CD4-positive, alpha-beta T cell treated with Interleukin-1 beta for 1 hour (primary cell): ENCODE measurements at places on chromosomes 5 and 9.

- DNase-seq, result no peak
Measured at GRCh38 chr9:123119566-123119965, 86.1 kb downstream of the GPR21 start.

DNA sequence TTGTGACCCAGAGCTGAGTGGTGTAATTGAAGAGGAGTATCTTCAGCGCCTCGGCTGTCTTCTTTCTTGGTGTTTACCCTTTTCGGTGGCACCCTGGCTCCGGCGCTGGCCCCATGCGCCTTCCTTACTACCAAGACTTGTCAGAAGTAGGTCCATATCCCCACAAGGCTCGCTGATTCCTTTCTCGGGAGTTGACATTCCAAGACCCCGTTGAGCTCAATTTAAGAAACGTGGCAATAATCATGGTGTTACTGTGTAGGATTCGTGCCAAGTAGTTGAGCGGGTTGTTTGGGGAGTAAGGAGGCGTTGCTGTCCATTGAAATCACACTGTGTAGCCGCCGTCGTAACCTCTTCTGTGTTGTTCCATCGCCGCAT lies 795 bp downstream of the NDUFAF2 start:
- DNase-seq, result peak; percentile 9

GRCh38 chr9:22976454-22976853 lies 529.8 kb downstream of the DMRTA1 start:
- DNase-seq, result no peak

GRCh38 chr5:124176692-124177091 lies 569.7 kb downstream of the ZNF608 start:
- no peak for DNase-seq

DNA sequence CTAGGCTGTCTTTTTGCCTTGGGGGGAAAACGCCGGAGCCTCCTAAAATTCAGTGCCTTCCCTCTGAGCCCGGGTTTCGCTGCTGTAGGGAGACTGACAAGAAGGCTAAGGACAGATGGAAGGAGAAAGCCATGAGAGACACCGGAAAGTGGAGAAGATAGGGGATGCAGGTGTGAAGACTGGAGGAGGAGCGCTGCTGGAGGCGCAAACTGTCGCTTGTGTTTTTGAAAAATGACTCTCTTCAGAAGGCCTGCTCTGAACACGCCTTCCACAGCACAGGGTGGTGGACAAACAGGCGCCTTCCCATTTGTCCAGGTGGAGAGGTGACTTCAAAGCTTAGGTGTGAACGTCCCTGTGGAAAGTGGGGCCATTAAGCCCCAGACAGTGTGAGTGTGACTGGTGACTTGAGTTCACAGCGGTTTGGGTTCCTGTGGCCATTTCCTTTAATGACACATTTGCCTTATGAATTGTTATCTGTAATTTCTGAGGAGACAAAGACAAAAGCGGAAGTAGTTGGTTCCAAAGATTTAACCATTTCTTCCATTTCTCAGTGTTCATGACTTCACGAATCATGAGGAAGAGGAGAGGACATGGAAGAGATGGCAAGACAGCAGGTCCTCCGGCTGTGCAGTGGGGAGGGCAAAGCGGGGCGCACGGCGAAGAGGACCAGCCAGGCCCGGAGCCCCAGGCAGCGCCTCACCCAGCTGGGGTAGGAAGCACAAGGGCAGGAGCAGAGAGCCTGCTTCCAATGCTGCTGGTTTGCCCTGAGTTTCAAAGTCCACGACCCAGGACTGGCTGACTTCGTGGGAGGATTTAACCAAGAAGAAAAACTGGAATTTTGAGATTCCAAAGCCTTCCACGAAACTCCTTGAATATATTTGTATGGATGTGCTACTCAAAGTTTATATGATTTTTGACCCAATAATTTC lies 27.8 kb upstream of the SEMA4D start:
- no peak for DNase-seq

GRCh38 chr5:35117967-35118366 lies 70.2 kb upstream of the AGXT2 start:
- no peak for DNase-seq

DNA sequence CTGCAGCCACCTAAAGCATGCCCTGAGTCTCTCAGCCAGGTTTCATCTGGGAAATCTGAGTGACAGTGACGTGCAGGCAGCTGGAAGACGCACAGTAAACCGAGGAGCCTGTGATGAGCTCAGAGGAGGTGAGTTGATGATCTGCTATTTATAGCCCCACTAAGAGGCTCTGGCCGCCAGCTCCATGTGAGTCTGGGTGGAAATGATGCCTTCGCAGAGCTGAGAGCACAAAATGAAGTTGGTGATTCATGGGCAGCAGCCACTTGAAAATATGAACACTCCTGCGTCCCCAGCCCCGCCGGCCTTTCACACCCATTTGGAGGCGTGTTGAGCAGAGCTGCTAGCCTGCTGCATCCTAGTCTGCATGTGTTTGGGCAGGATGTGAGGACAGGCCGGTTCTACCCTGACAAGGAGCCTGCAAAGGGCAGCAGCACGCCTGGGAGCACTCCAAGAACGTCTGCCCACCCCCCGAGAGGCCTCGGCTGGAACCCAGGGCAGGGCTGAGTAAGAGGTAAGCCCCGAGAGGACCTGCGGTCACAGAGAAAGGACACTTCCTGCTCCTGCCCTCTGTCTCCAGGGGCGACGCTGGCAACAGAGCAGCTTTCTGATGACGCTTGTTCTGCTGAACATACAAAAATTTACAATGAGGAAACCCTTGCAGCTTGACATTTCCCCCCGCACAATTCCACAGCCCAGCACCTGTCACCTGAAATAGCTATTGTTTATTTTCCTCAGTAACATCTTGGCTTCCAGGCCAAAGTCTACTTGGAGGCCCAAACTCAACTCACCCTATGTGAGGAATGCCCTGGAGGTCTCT lies 25.1 kb upstream of the CDKN2AIPNL start:
- peak; percentile 83 for DNase-seq

DNA sequence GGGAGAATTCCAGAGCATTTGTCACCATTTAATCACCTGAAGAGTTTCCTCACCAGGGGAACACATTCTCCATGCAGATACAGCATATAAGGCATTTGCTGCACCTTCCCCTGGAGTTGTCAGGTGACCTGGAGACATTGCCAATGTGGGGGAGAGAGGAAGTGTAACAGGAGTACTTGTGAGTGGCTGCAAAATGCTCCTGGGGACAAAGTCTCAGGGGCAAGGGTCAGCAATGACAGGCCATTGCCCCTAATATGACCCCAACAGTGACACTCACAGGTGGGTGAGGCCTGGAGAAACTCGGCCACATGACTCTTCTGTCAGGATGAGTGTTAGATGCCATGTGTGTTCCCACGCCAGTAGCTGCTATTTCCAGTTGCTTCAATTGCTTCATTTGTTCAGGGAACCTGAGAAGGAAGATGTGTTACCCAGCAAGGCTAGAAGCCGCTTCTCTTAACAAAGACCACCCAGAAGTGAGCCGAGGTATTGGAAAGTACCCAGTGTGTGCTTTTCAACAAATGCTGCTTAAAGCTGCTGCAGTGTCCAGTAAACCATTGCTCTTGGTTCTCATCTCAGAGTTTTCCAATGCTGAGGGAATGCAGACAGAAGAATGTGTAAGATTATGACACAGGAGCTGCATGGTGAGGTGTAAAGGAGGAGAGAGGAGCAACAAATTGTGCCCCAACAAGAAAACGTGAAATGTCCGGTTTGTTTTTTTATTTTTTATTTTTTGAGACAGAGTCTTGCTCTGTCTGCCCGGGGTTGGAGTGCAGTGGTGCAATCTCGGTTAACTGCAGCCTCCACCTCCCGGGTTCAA lies 128.2 kb upstream of the SLC44A1 start:
- no peak for DNase-seq

- no peak for DNase-seq
Measured at GRCh38 chr5:110027527-110028322, 338.0 kb downstream of the MAN2A1 start.

GRCh38 chr9:88923092-88923491 lies 68.2 kb upstream of the S1PR3 start:
- DNase-seq, result no peak

GRCh38 chr5:167752936-167753335 lies 538.5 kb upstream of the WWC1 start:
- no peak for DNase-seq

GRCh38 chr5:72599519-72600370 lies 92.5 kb upstream of the ZNF366 start:
- DNase-seq, result no peak

GRCh38 chr9:96491079-96491879 lies 41.3 kb downstream of the HABP4 start:
- DNase-seq, result no peak

DNA sequence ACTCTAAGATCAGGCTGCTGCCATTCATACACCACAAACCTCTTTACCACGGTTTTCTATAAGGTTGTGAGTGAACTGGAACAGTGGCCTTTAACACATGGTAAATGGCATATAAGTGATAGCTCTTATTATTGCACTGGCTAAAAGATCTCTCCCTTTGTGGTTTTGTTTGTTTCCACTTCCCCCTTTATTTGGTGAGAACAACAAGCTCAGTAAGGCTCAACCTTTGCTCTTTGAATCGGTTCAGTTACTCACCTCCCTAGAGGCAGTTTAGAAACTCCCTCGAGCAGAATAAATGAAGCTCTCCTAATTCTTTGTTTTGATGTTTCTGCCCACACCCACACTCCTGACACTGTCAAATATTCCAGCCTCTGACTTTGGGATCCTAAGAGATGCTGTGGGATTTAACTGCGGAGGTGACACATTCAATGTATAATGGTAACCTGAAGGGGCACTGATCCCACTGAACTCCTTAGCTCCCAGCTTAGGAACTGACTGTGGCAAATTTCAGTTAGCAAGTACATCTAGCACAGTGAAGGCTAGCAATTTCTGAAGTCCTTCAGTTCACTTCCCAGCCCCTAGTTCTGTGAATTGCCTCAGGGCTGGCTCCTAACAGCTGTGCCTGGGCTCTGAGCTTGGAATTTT lies 22.5 kb upstream of the RAD23B start:
- DNase-seq, result no peak

DNA sequence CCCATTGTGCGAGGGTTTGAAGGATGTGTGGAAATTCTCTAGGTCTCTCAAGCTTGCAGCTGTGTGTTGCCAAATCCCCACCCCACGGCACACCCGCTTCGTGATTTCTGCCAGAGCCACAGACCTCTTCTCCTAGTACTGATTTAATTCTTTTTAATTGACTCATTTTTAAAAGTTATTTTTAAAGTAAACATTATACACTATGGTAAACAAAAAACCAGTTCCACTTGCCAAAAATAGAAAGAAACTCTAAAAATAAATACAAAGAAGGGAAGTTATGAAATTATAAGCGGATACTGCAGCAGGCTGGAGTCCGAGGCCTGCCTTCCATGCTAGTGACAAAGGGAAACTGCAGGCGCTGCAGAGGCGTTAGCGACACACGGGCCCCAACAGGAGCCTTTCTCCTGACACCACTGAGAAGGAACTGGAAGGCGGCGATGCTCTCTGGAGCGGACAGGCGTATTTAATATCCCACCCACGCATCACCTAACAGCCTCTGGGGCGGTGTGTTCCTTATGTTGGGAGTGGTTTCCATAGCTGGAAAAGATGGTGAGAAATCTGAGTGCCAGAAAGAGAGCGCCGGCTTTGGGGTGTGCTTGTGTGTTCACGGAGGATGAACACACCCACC lies 122.5 kb downstream of the COL23A1 start:
- no peak for DNase-seq

- DNase-seq, result no peak
Measured at GRCh38 chr9:132784286-132784830, 93.7 kb downstream of the AK8 start.

DNA sequence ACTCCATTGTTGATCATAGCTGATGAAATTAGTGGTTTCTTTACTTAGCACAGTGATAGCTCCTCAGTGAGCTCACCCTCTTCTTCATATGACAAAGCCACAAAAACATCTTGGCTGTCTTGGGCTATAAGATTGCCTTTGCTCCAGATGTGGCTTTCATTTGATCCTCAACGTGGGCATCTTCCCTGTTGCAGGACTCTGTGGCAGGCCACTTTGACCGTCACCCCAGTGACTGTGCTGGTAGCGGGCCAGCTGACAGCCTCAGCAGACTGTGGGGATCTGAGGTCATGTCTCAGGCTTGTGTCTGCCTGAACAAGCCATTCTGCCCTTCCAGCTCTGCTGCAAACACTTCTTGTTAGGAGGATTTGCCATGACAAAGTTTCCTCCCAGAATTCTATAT lies 422.2 kb downstream of the NR2F1-AS1 start:
- DNase-seq, result no peak

- no peak for DNase-seq
Measured at GRCh38 chr5:137199966-137200365, 299.2 kb downstream of the SPOCK1 start.

GRCh38 chr9:32399110-32399815 lies 14.8 kb downstream of the ACO1 start:
- no peak for DNase-seq

- DNase-seq, result no peak
Measured at GRCh38 chr5:979100-979817, 29.3 kb upstream of the NKD2 start.

GRCh38 chr9:117718085-117718484 lies 13.9 kb downstream of the TLR4 start:
- peak; percentile 61 for DNase-seq

- DNase-seq, result no peak
Measured at GRCh38 chr9:134514503-134514902, 127.1 kb upstream of the COL5A1 start.

- no peak for DNase-seq
Measured at GRCh38 chr5:9513827-9514226, 32.0 kb downstream of the SEMA5A start.

- DNase-seq, result no peak
Measured at GRCh38 chr9:13587571-13587970, 308.1 kb upstream of the MPDZ start.

DNA sequence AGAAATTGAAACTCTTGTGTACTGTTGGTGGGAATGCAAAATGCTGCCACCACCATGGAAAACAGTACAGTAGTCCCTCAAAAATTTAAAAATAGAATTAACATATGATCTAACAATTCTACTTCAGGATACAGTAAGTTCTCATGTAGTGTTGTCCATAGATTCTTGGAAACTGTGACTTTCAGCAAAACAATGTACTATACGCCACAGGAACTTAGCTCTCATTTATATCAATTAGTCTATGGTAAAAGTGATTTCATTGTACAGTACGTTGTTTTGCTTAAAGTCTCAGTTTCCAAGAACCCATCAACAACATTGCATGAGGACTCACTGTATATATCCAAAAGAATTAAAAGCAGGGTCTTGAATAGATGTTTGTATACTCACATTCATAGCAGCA lies 233.5 kb upstream of the GAS1 start:
- no peak for DNase-seq

DNA sequence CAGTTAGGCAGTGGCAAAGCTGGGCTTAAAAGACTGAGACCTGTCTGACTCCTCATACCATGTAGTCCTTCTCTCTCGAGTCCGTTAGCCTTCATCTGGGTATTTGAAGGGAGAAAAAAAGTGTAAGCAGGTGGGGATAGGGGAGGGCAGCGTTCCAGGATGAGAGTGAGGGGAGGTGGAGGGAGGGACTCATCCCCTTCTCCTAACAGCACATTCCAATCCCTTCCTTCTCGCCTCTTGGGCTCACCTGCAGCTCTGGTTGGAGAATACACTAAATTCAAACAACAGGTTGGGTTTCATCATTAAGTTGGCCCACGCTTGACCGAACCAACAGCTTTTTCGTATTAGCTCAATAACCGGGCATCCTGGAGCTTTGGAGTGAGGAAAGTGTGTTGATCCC lies 3.6 kb downstream of the NEURL1B start:
- DNase-seq, result no peak
